ENCODE measurements at places on chromosomes 1 and 21. TPM values are rescaled to one million over a fixed set of nuclear protein-coding genes. Genes with fewer than 3 reads are reported as not detected.

Gene PRAMEF17
- total RNA-seq = not detected

Gene PDE9A
- total RNA-seq = 0.19 TPM

Gene ZNF683
- total RNA-seq = not detected

Gene TRIM67
- total RNA-seq = not detected

Gene LCA5L
- 0.19 TPM for total RNA-seq

All from hair follicular keratinocyte (primary cell).